ENCODE measurements at places on chromosomes 7 and 10. TPM values are rescaled to one million over a fixed set of nuclear protein-coding genes. Genes with fewer than 3 reads are reported as not detected.

RHOBTB1 gene
- 17.7 TPM for total RNA-seq

USP54 gene
- total RNA-seq: 17.5 TPM

- DNase-seq: no peak
Measured at GRCh38 chr10:118342638-118343020, 505 bp upstream of the FAM204A start.

- DNase-seq: no peak
Measured at GRCh38 chr10:50929670-50930069, 44.2 kb upstream of the A1CF start.

BAIAP2L1 gene
- total RNA-seq: 15.9 TPM
